ENCODE measurements at places on chromosomes 2 and 18.

- DNase-seq, result peak; percentile 28
Measured at GRCh38 chr18:51523671-51524070, 326.2 kb upstream of the MEX3C start.

- DNase-seq, result no peak
Measured at GRCh38 chr2:237766340-237766739, 32.2 kb upstream of the RBM44 start.

DNA sequence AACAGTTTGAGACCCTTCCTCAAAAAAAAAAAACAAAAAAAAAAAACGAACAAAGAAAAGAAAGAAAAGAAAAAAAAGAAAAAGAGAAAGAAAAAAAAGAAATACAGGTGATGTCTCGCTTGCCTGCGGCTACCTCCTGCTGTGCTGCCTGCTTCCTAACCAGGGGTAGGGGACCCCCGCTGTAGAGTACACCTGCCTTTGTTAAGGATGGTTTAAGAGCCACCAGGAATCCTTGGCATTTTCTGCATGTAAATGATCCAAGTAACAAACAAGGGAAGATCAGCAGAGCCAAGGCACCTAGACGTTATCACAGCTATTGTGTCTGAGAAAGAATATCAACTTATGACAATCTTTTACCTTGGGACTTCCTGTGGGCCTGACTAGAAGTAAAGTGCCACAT lies 856.8 kb upstream of the GCFC2 start:
- no peak for DNase-seq

DNA sequence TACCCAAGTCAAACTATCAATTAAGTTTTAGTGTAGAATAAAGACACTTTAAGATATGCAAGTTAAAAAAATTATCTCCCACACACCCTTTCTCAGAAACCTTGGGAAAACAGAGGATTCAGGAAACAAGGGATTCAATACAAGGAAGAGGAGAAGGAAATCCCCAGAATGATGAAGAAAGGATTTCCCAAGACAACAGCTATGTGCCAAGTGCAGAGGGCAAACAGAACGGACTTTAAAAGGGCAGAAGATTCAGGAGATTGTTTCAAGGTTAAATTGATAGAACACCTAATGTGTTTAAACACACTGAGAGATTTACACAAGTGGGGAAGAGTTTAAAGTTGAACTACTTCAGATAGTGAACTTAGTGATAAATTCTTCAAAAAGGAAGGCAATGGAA lies 71.5 kb upstream of the EPAS1 start:
- DNase-seq, result no peak

DNA sequence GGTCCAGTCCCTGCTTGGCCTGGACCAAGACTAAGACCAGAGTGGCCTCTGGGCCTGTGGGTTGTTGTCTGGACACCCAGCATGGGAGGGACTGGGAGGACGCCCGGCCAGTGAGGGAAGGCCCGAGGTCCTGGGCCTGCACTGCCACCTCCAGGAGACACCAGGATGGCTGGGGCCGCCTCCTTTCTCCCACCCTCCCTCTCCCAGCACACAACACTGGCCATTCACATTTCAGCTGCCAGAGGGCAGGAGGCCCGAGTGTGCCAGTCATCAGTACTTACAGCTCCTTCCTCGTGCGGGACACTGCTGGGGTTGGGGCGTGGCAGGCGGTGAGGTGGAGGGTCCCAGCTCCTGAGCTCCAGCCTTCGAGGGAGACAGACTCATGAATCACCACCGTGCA lies 133.5 kb downstream of the ASB1 start:
- no peak for DNase-seq

DNA sequence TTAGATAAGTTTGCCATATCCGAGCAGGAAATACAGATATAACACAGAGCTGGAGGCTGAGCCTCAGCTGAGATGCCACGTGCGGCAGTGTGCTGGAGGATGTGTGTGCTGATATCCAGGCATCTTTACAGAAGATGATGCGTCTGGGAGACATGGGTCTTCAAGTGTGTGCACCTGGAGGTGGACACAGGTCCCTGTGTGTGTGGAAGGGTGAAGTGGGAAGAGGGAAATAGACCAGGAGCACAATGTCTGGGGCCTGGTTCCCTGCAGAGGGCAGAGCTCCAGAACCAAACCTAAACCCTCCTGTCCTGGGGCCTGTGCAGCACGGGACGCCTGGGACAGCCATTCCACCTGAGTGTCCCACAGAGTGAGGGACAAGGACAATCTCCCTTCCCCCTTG lies 180.3 kb upstream of the RAB12 start:
- no peak for DNase-seq

GRCh38 chr2:230944123-230944653 lies 19.1 kb upstream of the GPR55 start:
- DNase-seq, result no peak

DNA sequence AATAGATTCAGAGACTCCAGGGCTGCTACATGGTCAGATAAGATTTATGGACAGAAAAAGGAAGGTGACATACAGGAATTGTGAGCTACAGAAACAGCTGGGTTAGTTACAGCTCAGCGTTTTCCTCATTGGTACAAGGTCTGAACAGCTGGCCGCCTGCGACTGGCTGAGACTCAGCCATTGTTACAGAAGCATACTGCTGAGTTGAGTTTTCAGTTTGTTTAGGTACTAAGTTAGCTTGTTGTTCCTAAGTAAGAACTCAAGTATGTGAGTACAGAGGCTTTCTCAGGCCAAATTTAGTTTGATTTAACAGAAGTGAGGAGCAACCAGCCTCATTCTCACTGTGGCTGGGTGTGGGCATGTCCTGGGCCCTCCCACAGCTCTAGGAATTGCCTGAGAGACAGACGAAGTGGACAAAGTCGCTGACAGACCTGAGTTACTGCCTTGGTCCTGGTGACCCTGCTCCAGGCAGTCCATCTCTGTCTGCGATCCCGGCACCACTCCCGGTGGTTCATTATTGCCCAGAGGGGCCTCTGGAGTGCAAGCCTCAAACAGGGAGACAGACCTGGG lies 27.8 kb upstream of the RHOB start:
- no peak for DNase-seq

GRCh38 chr2:174023591-174024523 lies 58.7 kb upstream of the SP3 start:
- DNase-seq, result peak; percentile 13

GRCh38 chr2:42931818-42932195 lies 139.4 kb upstream of the HAAO start:
- DNase-seq, result no peak

DNA sequence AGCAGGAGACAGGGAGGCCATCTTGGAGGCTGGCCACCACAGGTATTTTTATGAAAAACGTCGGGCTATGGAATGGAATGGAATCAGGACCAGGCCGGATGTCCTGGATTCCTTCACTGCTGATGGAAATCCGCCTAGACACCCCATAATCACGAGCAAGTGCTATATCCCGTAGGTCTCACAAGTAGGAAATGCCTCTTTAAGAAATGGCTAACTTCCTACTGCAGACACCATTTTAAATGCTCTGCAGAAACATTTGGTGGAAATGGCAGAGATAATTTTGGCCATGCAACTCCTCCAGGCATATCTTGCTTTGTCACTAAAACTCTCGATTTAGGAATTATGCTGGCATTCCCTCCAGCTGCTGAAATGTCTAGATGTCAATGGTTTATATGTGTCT lies 18.0 kb downstream of the ID2 start:
- DNase-seq, result no peak

GRCh38 chr2:48480526-48480925 lies 49.4 kb upstream of the STON1 start:
- no peak for DNase-seq

DNA sequence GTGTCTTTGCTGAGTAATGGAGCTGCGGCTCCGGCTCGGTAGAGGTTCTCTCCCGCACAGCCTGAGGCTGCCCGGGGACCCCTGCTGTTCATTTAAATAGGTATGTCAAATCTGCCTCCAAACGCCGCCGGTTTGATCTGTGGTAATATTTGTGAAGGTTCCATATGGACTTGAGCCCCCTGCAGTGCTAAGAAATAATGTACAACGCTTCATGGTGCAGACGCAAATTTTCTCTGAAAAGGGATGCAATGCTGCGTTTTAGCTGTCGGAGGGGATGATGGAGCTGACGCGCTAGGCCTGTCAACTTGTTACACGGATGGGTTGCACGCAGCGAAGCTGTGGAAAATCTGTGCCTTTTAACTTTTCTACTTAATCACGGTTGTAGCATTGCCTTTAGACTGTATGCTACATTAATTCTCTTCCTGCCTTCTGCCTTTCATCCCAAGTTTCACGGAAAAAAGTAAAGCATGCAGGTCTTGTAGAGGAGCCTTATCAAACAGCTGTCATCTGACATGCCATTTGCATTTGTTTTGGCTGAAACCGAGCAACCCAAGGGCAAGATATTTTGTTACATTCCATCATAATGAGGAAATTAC lies 43.2 kb downstream of the MRPS9 start:
- no peak for DNase-seq

DNA sequence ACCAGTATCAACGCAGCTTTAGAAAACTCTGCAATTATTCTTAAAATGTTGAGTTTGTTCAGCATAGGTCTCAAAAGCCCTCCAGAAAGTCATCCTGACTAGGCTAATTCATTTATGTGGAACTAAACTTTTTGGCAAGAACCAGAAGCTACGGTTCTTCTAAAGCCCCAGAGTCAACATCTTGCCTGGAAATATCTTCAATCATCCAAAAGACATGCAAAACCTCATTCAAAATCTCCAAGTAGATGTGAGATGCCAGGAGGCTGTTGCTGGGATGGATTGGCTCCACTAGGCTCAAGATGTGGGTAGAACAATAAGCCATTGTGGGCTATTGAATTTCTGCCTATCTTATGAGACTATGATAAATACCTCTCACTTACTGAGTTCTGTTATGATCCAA lies 2.1 kb upstream of the SCG2 start:
- no peak for DNase-seq

- no peak for DNase-seq
Measured at GRCh38 chr2:113962692-113963480, 73.0 kb downstream of the ACTR3 start.

GRCh38 chr2:178109813-178110212 lies 2.4 kb upstream of the RBM45 start:
- no peak for DNase-seq

DNA sequence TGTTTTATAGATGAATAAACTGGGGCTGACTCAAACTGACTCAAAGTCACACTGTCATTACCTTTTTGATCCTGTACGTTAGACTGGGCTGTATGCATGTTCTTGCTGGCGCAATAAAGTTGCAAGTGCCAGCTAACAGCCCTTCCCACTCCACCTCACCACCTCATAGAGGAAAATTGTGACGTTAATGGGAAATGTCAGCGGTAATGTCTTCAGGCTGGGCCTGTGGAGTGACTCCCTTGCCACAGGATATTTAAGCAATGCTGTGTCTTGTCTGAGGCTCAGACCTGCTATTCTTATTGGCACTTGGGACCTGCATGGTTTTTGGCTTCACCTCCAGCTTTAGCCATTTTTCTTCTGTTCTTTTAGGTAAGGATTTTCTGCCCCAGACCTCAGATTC lies 25.2 kb upstream of the CASP10 start:
- DNase-seq, result no peak

- no peak for DNase-seq
Measured at GRCh38 chr2:94979406-94980375, 45.8 kb upstream of the MAL start.

DNA sequence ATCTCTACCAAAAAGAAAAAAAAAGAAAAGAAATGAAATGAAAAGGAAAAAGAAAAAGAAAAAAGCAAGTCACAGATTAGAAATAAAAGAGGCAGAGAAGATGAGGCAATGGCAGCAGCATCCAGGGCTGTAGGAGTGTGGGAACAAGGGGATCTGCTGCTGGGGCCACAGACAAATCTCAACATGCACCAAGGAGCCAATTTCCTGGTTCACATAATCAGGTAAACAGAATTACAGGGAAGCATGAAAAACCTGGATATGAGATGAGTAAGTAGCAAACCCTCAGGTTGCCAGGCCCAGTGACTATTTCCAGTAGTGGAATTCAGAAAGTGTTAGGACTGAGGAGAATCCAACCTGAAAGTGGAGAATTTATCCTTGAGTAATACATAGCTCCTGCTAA lies 77.4 kb upstream of the ARHGAP28 start:
- DNase-seq, result no peak

DNA sequence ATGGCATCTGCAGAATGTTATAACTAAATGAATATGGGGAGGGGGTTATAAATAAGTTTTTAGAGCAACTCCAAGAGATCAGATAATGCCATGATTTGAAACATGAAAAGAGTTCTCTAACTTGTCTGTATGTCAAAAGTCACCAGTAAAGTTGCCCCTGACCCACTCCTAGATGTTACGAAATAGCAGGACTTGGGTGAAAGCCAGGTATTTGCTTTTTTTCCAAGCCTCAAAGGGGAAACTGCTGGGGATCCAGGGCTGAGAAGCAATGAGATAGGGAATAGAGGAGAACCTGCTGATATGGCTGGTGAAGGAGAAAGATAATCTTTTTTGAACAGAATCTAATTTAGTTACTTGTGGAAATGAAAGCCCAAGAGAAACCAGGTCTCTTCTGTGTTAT lies 191.5 kb upstream of the CDH20 start:
- DNase-seq, result no peak

- no peak for DNase-seq
Measured at GRCh38 chr2:143356336-143356735, 227.1 kb downstream of the ARHGAP15 start.

DNA sequence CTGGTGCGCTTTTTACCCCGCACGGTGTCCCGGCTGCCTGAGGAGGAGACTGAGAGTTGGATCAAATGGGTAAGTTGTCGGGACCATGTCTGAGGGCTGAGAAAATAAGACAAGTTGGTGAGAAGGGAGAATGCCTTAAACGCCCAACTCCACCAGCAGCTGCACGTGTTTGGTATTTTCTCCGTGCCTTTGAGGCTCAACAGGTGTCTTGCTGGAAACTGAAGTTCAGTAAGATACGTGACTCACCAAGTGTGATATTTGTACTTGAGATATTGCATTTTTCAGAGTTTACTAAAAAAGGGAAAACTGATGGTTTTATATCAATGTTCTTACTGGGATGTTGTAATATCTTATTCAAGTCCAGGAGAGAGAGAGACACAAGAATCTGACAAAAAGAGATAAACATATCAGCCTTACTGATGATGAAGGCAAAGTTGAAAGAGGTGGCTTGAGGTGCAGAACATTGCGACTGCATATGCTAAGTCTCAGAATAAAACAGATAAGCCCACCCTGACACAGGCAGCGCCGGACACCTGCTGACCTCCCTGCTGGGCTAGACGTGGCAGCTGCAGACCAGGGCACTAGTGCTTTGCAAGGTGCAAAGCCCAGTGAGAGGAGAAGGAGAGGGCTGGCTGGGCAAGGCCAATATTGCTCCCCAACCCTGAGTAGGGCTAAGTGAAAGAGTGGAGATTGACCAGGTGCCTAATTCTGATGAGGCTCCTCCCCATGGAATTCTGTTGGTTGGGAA lies 33.1 kb downstream of the TRPM8 start:
- DNase-seq, result no peak

GRCh38 chr2:41079011-41079410 lies 627.1 kb upstream of the SLC8A1 start:
- no peak for DNase-seq

GRCh38 chr2:216188559-216188850 lies 79.4 kb downstream of the XRCC5 start:
- no peak for DNase-seq

GRCh38 chr2:10352361-10352760 lies 49.7 kb downstream of the HPCAL1 start:
- no peak for DNase-seq

GRCh38 chr18:22171258-22172119 lies 2.1 kb downstream of the GATA6 start:
- no peak for DNase-seq

- DNase-seq, result no peak
Measured at GRCh38 chr2:240871071-240871958, 2.7 kb downstream of the AGXT start.
